ENCODE measurements at places on chromosomes 7 and 10.

DNA sequence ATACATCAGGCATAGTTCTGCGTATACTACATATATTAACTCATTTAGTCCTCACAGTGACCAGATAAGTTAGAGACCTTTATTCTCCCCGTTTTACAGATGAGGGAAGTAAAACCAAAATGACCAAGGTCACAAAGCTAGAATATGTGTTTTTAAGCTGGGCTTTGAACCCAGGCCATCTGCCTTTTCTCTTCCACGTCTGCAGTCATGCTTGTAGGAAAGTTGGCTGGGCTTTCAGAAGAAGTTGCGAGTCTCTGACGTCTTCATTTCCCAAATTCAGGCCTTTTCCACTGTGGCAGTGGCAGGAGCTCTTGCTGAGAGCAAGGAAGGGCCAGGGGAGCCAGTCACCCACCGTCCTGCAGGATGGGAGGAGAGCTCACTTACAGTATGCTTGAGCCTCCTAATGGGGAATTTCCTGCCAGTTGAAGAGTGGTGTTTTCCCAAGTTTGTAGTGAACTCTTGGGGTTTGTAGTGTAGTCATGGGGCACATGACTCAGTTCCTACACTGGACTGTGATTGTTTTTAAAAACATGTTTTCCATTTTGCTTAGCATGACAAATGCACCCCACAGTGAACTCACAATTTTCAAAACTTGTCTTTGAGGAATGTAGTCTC lies 34.2 kb downstream of the CYP17A1 start:
- no peak for DNase-seq

- DNase-seq: no peak
These were observed 19.7 kb downstream of the AQP1 start for GRCh38 chr7:30931161-30931928.

- no peak for DNase-seq
These were observed 28.3 kb upstream of the CYP26C1 start for GRCh38 chr10:93032105-93032808.

- DNase-seq: no peak
These were observed 2.1 kb downstream of the PRKG1 start for GRCh38 chr10:51076299-51076841.

DNA sequence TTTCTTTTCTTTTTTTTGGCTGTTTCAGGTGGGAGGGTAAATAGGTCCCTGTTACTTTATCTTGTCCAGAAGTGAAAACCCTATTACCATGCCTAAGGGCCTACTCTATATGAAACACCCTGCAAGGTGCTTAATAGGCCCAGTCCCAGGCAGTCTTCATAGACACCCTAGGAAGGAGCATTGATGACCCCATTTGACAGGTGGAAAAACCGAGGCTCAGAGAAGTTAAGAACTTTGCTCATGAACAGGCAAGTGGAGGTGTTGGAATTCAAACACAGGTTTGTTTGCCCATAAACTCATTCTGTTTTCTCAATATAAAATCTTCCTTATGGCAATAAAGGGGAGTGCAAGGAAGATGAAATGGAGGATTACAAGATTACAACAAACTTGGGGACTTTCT lies 115.8 kb downstream of the ARHGAP22 start:
- DNase-seq: no peak

DNA sequence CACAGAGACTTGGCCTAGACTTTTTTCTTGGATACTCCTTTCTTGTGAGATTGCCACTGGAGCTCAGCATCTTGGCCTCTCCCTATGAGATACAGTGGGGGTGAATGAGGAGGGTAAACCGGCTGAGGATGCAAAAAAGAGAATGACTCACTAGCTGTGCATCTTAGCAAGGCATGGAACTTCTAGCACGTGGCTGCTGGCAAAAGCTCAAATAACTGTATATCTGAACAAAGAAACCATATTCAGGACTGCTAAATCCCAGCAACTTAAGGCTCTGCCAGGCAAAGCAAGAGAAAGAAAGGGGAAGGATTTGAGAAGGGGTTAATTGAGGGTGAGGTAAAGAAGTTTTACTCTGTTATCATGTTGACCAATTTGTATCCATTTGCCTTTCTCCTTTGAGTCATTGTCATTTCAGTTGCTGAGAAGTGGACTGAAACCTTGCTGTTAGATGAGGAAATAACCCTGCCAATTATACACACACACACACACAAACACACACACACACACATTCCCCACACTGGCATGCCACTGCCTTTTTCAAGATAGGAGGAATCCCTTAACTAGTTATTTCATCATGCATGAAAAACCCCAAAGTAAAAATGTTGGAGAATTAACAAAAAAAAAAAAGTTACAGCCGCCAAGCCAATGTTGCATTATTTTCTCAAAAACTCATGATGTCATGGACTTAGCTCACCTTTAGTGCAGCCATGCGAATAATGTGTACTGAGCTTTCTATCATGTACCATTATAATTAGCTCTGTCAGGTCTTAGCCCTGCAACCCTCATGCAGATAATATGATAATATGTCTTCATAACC lies 997.3 kb downstream of the LRMDA start:
- no peak for DNase-seq

DNA sequence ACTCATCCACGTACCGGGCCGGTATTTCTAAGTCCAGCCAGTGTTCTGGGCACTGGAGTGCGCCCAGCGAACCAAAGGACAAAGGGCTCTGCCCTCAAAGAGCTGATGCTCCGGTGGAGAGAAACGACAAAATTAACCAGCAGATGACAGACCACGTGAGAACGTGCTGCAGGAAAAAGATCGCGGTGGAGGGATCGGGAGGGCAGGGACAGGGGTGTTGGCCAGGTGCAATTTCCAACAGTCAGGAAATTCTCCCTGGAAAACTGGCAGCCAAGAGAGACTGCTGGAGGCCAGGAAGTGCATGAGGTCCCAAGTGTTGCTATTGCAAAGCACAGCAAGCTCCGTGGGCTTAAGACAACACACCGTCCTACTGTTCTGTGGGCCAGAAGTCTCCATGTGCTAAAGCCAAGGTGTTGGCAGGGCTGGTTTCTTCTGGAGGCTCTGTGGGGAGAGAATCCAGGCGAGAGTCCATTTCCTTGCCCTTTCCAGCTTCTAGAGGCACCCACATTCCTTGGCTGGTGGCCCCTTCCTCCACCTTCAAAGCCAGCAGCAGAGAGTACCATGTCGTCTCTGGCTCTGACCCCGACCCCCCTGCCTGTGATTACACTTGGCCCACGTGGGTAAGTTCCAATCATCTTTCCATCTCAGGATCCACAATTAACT lies 21.3 kb upstream of the AMZ1 start:
- no peak for DNase-seq

DNA sequence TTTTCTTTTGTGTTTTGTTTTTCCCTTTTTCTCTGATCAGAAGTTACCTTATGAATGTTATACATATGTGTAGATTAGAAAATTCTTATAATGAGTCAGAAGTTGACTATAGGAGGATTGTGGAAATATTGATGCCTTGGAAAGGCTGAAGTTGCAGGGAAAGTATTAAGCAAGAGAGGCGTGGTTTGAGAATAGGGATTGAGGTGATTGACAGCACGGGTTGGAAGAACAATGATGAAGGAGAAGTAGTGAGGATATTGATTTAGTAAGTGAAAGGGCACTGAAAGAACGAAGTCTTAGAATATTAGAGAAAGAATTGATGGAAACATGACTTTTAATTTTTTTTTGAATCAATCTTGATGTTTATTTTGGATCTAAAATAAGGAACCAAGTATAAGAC lies 176.0 kb downstream of the EXOC4 start:
- no peak for DNase-seq

DNA sequence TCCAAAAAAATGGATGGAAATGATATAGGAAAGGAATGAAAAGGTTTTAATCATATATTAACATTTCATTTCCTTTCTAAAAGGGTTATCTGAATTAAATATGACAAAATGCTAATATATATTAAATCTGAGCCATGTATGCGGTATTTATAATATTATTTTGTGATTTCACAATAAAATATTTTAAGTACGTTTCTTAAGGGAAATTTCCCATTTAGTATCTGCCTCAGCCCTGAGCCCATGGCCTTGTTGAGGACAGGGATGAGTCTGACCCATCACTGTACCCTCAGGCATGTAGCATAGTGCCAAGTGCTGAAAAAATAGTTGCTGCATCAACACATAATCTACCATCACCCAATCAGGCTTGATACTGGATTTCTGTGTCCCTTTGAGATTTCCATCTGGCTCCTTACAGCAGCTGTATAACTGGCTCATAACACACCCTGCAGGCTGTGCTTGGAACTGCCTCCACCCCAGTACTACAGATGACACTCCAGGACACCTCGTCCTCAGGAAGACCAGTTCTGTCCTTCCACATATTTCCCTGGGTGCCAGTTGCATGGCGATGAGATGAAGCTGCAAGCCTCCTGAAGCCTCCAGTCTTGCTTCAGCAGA lies 59.4 kb upstream of the ASAH2 start:
- peak; percentile 14 for DNase-seq

GRCh38 chr7:63008366-63008765 lies 990.3 kb upstream of the ZNF722 start:
- no peak for DNase-seq

DNA sequence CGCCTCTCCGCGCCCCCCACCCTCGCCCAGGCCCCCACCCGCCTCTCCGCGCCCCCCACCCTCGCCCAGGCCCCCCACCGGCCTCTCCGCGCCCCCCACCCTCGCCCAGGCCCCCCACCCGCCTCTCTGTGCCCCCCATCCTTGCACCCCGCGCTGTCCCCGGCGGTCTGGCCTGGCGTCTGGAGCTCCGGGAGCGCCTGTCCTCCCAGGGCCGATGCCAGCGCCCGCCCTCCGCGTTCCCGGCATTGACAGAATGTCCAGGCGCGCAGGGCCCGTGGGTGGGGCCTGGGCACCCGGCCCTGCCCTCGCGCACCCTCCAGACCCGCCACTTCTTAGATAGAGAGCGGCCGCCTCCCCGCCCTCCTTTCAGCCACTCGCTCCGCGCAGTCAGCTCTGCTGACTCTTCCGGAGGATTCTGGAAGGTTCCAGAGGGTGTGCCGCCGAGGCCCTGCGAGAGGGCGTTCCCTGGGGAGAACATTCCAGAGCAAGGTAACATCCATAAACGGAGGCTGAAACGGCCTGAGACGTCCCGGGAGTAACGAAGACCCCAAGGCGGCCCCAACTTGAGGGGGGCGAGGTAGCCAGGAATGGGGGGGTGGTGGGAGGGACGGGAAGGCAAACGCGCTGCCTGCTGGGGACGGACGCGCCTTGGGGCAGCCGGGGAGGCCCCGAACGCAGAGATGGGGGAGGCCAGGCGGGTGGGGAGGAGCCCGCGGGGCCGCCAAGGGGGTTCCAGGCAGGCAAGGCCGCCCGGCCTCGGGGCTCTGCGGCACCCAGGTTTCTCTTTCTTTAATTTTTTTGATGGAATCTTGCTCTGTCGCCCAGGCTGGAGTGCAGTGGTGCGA lies 117.8 kb downstream of the DYNC2I1 start:
- no peak for DNase-seq

Measured in T-cell (primary cell).